NCI-H1092 (cell line): ENCODE measurements at places on chromosomes 6 and 20.

GRCh38 chr6:36970892-36971842 is 14.8 kb downstream of the MTCH1 start:
- no peak for DNase-seq

- no peak for DNase-seq
Measured at GRCh38 chr20:57482148-57482547, 42.8 kb downstream of the CTCFL start.

DNA sequence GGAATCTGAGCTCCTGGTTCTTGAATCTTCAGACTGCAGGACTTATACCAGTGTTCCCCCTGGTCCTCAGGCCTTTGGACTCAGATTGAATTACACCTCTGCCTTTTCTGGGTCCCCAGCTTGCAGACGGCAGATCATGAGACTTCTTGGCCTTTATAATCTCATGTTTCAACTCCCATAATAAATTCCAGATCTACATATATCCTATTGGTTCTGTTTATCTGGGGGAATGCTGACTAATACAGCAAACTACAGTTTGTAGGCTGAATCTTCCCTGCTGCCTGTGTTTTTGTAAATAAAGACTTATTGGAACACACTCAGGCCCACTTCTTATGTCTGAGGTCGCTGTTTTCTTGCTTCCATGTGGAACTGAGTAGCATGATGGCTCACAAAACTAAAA is 184.7 kb downstream of the HDGFL1 start:
- no peak for DNase-seq

DNA sequence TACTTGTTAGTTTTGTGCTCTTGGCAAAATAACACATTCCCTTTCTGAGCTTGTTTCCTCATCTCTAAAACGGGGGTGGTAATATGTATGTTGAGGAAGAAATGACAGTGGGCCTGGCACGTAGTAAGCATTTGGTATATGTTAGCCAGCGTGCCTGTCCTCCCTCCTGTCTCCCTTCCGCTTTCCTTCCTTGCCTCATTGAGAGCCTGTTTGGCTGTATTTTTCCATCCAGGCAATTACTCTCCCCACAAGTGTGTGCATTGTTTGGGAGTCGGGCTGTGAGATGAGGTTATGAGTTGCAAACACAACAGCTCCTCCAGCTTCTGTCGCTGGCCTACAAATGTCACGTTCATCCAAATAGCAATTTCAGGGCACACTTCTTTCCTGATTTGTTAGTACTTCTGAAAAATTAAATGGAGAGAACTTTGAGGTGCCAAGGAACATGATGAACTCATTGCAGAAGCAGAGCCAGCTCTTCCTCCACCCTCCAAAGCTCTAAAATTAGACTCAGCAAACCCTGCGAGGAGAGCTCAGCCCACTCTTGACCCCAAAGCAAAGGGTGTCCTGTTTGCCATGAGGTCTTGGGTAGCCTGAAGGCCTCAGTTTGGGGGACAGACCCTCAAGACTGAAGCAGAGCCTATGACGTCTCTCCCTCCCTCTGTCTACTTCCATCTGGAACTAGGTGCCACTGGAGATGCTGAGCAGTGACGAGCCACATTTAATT is 50.7 kb upstream of the TOX2 start:
- no peak for DNase-seq

- no peak for DNase-seq
Measured at GRCh38 chr20:37095108-37095598, 644 bp downstream of the RBL1 start.

GRCh38 chr6:17988422-17988944 is 1.0 kb upstream of the KIF13A start:
- no peak for DNase-seq

GRCh38 chr6:109484122-109484521 is 1.1 kb upstream of the ZBTB24 start:
- no peak for DNase-seq

GRCh38 chr6:142474531-142475289 is 172.9 kb downstream of the ADGRG6 start:
- no peak for DNase-seq

DNA sequence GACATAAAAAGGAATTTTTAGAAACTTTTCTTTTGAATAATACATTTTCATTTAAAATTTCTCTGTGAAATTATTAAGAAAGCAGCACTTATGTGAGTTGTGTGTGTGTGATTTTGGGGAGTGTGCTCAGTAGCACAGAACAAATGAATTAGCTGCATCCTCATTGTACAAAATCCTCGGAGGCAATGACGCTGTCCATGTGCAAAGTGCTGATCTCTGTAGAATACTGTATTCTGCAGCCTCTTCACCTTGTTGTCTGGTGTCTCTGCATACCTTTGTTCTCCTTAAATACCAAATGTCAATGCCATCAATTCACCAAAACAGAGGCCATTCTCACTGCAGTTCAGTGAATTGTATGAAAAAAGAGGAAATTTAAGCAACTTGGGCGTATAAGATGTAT is 838.4 kb downstream of the QKI start:
- no peak for DNase-seq

DNA sequence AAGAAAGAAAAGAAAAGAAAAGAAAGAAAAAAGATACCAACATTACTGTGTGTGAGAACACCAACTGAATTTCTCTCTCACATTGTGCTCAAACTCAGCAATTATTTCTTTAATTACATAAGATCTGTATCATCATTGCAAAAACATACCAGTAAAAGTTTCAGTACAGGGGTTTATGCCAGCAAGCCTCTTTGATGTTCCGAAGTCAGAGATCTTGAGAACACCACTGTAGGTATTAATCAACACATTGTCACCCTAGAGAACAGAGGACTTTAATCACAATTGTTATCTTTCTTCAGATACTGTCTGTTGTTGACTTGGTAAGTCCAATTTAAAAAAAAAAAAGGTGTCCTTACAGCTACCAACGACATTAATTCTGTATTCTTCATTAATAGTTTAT is 60.9 kb upstream of the MAP7 start:
- DNase-seq, result no peak
